ENCODE measurements at places on chromosomes 6 and 20.
A peak's percentile ranks its signal among the peaks of the same experiment; 100 is the strongest.

DNA sequence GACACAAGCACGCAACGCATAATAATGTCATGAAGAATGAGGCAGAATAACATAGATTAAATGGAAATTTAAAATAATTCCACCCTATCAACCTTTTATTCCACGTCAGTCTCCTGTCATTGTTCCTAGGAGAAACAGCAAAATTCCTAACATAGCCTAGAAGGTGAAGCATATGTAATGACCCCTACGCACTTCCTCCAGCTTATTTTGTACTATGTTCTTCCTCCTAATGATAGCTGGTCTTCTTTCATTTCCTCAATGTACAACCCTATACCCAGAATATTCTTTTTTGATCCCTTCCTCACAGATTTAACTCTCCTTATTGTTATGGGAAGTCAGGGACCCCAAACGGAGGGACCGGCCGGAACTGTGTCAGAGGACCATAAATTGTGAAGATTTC, 122.0 kb upstream of the CARMIL1 start:
- DNase-seq, result no peak

DNA sequence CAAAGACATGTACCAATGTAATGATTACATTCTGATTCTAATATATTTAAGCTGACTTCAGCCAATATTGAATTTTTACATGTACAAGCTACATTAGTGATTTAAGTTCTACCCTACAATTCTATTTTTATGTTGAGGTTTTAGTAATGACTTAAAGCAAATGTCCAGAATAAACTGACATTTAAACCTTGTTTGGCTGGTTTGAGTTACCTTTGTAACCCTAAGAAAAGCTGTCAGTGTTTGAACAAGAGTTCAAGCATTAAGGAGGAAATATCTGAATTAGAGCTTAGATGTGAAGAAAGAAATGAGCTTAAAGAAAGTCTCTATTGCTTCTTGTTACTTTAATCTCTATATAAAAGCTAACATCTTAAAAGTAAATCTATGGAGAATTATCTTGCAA, 710.6 kb upstream of the EPHA7 start:
- no peak for DNase-seq

- no peak for DNase-seq
Measured at GRCh38 chr6:33116417-33116816, 40.6 kb downstream of the HLA-DPB1 start.

DNA sequence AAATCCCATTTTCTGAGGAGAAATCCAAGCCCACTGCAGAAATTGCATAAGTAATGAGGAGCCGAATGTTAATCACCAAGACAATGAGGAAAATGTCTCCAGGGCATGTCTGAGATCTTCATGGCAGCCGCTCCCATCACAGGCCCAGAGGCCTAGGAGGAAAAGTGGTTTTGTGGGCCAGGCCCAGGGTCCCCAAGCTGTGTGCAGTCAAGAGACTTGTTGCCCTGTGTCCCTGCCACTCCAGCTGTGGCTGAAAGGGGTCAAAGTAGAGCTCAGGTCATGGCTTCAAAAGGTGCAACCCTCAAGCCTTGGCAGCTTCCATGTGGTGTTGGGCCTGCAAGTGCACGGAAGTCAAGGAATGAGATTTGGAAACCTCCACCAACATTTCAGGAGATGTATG, 276.6 kb downstream of the KHDRBS2 start:
- DNase-seq, result no peak

DNA sequence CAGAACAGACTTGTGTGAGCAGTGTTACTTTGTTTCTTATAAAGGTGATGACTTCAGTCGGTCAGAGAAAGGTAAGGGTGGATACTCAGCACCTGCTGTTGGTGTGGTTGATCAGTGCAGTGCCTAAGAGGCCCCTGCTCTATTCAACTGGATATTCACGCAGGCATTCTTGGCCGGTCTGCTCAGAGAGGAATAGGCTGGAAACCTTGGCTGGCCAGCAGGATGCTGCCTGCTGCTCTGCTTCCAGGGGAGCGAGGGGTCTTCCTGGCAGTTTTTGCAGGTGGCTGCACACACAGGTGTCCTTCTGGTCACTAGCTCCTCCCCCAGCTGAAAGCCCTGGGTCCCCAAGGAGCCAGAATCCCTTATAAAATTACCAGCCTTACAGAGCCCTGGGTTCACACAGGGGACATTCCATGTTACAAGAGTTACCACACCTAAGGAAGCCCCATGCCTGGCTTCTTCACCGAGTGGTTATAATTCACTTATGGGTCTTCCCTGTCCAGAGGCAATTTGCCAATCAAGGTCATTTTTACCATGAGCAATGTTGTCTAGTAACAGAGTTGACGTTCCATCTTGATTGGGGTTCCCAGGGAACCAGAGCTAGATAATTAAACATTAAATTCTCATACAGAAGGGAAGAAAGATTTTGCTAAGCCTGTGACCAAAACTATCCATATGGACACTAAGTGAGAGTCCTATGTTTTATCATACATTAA, 16.4 kb downstream of the SYNJ2 start:
- no peak for DNase-seq

- no peak for DNase-seq
Measured at GRCh38 chr6:134667111-134667510, 282.8 kb downstream of the ALDH8A1 start.

DNA sequence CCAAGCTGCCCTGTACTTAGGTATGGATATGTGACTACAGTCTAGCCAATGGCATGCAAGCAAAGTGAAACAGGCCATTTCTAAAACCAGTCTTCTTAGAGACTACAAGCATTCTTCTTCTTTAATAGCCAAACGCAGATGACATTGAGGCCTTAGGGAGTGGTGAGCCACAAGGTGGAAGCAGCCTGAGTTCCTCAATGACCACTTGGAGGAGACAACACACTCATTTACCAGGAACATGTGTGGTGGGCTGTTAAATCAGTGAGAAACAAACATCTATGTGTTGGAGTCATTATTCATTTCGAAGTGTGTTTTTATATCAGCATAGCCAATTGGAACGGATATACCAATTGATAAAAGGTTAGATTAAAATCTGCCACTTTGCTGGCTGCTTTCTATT, 122.0 kb downstream of the GFRAL start:
- no peak for DNase-seq

- DNase-seq, result no peak
Measured at GRCh38 chr6:17091122-17091521, 10.7 kb upstream of the STMND1 start.

DNA sequence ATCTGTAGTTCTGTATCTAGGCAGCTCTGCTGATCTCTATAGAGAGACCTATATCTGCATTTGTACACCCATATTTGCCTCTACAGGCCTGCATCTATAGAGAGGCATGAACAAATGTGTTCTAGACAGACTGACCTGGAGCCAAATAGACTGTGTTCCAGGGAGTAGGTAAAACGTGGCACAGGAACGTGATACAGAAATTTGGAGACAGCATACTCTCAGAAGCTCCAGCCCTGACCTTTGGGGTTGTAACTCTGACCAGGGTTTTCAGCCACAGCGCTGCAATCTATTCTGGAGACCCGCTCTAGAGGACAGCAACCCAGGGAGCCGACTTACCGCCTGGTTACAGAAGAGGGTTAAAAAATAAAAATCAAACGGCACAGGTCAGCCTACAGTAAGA, 983 bp downstream of the RBBP9 start:
- DNase-seq, result no peak

GRCh38 chr6:135322427-135323201, 141.5 kb downstream of the MYB start:
- no peak for DNase-seq

DNA sequence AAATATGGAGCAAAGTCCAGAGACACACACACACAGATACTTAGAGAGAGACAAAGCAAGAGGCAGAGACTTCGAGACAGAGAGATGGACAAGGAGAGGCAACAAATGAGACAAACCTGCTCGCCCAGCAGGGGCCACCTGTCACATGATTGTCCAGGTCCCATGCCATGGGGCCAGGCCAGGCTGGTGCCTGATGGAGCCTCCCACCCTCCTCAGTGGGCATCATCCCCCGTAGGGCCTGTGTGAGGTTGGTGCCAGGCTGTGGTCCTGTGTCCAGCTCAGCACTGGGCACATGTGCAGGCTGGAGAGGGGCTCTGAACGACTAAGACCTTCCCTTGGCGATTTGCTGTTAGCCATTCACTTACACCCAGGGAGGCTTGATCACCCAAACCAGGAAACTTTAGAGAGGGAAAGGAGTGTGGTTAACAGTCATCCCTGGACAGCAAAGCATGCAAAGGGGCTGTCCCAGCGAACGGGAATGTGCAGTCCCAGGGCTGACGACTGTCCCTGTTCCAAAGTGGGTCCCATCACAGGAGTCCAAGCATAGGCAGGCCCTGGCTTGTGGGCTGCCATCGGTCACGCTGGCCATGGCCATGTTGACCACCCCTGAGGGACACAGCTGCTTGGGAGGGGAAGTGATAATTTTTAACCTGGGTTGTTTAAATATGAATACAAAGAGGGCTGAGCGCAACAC, 38.4 kb upstream of the PHACTR3 start:
- no peak for DNase-seq

DNA sequence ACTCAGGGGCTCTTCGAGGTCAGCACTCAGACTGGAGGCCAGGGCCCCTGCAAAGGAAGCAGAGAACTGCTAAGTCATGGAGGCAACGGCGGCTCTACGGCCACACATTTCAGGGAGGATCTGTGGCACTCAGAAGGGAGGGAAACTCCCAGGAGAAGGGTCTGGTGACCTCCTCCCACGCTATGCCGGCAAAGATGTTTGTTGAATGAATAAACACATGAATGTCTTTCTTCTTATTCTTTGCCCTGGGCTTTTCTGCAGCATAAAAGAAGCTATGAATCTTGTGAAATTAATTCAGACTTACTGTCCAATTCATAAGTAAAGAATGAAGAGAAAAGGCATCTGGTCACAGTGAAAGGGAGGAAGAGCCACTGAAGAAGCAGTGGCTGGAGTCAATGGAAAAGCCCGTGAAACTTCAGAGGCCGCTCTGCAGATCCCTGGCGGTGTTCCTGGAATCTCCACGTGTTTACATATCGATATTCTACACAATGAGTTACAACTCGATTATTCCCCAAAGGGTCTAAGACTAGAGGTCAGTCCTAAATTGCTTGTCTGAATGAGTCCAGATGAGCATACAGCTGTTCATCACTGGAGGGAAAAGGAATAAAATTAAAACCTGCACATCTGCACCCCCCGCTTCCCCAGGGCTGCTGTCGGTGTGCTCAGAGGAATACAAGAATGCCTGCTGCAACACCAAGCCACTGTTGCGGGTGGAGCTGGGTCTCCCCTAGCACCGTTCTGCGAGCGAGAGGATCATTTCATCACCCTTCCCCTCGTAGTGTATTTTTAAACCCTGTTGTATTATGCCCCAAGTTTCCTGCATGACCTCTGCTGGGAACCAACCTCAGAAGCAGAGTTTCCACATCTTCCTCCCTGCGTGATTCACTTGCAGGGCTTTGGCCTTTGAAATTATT, 25.6 kb downstream of the INSM1 start:
- no peak for DNase-seq

DNA sequence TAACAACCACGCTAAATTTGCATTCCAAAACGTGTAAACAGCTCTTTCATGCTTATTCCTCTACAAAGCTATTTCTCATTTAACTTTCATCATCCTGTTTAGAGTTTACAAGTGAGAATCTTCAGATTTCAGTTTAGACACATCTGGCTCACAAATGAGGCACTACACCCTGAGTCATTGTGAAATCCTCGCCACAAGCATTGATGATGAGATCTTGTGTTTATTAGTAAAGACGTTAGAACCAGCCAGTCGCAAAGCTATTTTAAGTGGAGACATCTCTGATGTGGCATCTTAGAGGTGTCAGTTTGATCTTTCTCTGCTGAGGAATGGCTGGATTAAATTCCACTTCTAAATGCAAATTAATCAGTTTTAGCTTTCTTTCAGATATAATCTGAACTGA, 8.3 kb upstream of the ISM1 start:
- DNase-seq, result no peak

DNA sequence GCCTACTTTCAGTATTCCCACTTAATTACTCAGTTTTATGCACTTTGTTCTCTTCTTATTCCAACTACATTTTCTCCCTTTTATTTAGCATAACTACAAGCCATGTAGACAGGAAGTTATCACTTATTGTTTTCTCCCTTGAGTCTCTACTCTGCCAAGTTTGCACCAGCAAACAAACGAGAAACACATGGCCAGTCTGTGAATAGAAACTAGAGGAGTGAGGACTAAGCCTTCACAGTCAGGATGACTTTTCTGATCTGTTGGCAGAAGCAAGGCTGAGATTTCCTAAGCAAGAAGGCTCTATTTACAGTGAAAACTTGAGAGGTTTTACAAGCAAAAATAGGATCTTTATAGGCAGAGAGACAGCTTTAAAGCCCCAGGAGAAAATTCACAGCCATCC, 69.8 kb upstream of the TINAG start:
- peak; percentile 71 for DNase-seq

DNA sequence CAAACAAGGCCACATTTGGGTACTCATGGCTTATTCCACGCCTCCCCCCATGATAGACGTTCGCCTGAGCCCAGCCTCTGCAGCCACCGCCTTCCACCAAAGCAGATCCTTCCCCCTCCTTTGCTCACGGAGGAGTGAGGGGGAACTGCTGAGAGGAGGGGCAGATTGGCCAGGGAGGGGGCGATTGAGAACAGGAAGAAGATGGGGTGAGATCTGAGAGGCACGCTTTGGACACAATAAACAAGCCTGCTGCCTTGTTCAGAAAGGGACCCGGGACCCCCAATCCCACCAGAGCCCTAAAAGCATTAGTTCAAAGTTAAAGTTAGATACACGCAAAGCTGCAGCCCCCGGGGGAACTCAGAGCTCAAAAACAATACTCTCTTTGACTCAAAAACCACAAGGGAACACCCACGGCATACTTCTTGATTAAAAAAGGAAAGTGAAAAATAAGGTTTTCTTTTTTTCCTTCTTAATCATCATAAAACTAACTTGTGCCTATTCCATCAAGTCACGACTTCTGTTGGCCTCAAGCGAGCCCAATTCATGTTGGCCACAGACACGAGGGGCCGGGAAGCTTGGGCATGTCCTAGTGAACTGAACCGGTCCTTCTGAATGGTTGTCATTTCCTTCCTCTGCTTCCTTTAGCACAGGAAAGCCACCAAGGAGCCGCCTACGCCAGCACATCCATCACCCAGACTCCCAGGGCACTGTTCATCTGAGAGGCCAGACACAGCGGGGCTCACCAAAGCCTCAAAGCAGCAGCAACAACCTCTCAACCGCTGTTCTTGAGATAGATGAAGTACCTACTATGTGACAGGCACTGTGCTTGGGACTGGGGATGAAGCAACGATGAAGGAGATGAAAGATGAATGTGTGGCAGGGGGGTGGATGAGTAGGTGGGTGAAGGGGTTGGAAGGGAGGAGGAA, 44.7 kb downstream of the NFATC2 start:
- no peak for DNase-seq
